ENCODE measurements at places on chromosomes 12 and 14.
A peak's percentile ranks its signal among the peaks of the same experiment; 100 is the strongest.

GRCh38 chr12:25495331-25496097 lies 57.6 kb downstream of the LMNTD1 start:
- no peaks in the 10 kb centered on the region for H3K36me3 ChIP-seq
- no peaks in the 10 kb centered on the region for H3K27me3 ChIP-seq
- no peaks in the 10 kb centered on the region for H3K4me1 ChIP-seq
- no peak for DNase-seq
- H3K27ac ChIP-seq = no peak overlapping the region

DNA sequence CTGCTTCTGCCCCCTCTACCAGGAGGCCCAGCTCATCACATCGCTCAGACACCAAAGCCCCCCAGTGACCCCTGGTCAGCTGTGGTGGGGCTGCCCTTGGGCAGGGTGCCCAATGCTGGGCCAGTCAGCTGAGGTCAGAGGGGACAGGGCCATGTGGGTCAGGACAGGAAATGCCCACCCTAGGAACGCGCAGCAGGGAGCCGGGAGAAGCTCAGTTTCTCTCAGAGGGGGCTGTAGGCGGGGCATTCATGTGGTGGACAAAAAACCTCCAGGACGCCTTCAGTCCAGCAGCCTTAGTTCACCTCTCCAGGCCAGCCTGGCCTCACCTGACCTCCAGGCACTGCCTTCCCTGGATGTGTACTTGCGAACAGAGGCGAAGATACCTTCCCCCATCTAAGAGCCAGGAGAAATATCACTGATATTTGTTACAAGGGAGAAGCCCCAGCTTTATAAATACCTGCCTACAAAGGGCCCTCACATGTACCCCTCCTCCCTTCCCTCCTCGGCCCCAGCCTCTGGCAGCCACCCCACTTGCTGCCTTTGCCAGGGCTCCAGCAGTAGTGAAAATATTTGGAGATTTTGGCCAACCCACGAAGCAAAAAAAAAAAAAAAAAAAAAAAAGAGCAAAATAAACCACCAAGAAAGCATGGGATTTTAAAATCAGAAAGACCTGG lies 41.9 kb upstream of the PLEKHG6 start:
- peak overlapping the region; percentile 47 for H3K27ac ChIP-seq
- peaks cover 13% of the 10 kb centered on the region for H3K4me1 ChIP-seq
- H3K27me3 ChIP-seq = no peaks in the 10 kb centered on the region

DNA sequence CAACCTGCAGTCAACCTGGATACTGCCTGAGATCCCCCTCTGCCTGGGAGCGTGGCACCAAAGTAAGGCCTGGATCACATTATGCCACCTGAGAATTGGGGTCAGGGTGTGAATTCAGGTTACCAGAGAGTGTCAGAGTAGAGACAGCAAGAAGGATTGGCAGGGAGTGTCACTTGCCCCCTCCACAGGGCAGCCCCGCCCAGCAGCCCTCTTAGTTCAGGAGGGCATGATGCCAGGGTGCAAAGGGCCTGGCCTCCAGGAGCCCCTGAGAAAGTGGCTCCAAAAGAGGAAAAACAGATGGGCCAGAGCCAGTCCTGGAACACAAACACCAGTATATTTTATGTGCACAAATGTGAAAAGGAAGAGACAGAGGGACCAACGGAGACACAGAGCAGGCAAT lies 18.6 kb downstream of the TMEM229B start:
- H3K4me1 ChIP-seq = no peaks in the 10 kb centered on the region
- DNase-seq = no peak
- H3K27me3 ChIP-seq = no peaks in the 10 kb centered on the region

- DNase-seq = no peak
- no peak overlapping the region for H3K4me3 ChIP-seq
- no peaks in the 10 kb centered on the region for H3K36me3 ChIP-seq
- no peaks in the 10 kb centered on the region for H3K27me3 ChIP-seq
Observed at GRCh38 chr12:41459906-41460214, 271.7 kb downstream of the PDZRN4 start.

DNA sequence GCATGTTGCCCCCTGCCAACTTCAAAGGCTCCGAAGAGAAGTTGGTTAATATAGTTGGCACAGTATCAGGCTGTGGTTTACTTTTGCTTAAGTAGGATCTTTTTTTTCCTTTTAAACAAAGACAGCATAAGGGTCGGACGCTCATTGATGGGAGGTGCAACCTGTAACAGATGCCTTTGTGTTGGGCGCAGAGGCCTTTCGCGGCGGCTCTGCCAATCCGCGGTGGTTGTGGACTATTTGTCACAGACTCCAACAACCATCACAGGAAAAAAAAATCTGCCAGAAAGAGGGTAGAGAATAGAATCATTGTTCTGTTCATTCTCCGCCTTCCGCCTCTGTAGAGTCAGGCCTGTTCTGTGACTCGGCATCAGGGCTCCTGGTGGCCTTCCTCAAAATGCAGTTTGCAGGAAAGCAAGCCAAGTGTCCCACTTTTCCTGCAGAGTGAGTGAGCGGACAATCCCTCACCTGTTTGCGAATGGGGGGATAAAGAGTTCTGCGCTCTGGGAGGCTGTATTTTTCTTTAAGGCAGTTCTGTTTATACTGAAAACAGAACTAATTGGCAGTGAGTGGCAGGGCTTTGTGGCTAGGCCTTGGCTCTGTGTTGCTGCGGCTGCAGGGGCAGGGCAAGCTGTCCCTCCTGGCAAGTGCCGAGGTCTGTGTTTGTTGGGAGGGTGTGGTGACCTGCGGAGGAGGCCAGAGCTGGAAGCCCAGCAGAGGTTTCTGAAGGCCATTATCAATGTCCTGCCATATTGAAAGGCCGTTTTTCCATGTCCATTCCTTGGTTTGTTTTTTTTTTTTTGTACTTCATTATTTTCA lies 83.0 kb upstream of the PIWIL1 start:
- H3K27me3 ChIP-seq = no peaks in the 10 kb centered on the region
- H3K27ac ChIP-seq = no peak overlapping the region
- DNase-seq = no peak
- H3K36me3 ChIP-seq = no peaks in the 10 kb centered on the region

- no peak for DNase-seq
- H3K4me3 ChIP-seq = no peak overlapping the region
- H3K27ac ChIP-seq = no peak overlapping the region
Observed at GRCh38 chr14:100594625-100594951, 7.4 kb upstream of the BEGAIN start.

DNA sequence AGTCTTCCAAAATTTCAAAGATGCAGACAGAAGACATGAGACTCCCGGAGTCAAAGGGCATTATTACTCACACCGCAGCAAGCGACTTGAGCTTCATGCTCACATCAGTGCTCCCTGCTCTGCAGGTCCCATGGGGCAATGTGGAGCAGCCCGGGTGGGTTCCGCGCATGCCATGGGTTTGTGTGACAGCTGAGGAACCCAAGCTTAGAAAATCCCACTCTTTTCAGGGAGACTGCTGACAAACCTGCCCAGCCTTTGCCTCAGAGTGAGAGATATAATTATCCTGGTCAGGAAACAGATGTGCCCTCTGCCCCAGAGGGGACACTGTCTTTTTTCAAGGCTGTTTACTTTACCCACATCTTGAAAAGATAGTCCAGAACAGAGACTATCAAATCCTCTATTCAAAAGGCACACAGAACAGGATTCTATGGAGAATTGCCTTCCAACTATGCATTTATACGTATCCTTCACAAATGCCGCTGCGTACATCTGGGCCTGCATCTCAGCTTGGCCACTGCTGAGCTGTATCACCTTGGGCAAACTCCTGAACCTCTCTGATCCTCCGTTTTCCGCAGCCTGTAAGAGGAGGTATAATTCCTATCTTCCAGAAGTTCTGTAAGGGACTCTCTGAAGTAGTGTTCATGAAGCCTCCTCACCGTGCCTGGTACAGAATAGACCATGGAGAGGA lies 16.0 kb downstream of the C14orf132 start:
- H3K4me3 ChIP-seq = no peak overlapping the region
- no peaks in the 10 kb centered on the region for H3K27me3 ChIP-seq
- H3K27ac ChIP-seq = no peak overlapping the region
- peaks cover 14% of the 10 kb centered on the region for H3K4me1 ChIP-seq
- no peak for DNase-seq

GRCh38 chr14:75341620-75342019 lies 63.0 kb downstream of the FOS start:
- H3K27me3 ChIP-seq = no peaks in the 10 kb centered on the region
- H3K4me1 ChIP-seq = no peaks in the 10 kb centered on the region
- no peaks in the 10 kb centered on the region for H3K36me3 ChIP-seq
- H3K4me3 ChIP-seq = no peak overlapping the region
- no peak for DNase-seq

DNA sequence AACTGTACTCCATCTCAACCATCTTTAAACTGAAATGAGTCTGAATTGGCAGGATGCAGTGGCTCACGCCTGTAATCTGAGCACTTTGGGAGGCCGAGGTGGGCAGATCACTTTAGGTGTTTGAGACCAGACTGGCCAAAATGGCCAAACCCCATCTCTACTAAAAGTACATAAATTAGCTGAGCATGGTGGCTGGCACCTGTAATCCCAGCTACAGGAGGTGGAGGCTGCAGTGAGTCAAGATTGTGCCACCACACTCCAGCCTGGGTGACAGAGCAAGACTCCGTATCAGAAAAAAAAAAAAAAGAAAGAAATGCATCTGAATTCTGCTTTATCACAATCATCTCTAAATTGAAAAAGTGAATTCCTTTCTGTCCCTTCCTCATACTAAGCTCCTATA lies 110.3 kb downstream of the NELL2 start:
- no peaks in the 10 kb centered on the region for H3K4me1 ChIP-seq
- no peak for DNase-seq
- no peak overlapping the region for H3K27ac ChIP-seq
- no peaks in the 10 kb centered on the region for H3K27me3 ChIP-seq
- no peak overlapping the region for H3K4me3 ChIP-seq

DNA sequence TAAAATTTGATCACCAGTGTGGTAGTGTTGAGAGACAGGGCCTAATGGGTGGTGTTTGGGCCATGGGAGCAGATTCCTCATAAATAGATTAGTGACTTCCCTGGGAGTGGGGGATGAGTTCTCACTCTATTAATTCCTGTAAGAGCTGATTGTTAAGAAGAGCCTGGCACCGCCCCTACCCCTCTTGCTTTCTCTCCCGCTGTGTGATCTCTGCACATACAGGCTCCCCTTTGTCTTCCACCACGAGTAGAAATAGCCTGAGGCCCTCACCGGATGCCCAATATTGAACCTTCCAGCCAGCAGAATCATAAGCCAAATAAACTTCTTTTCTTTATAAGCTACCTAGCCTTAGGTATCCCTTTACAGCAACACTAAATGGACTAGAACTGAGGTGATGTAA lies 31.9 kb upstream of the CAND1 start:
- no peaks in the 10 kb centered on the region for H3K36me3 ChIP-seq
- DNase-seq = no peak
- peaks cover 7% of the 10 kb centered on the region for H3K4me1 ChIP-seq
- H3K4me3 ChIP-seq = no peak overlapping the region
- H3K27me3 ChIP-seq = no peaks in the 10 kb centered on the region
- H3K27ac ChIP-seq = no peak overlapping the region

DNA sequence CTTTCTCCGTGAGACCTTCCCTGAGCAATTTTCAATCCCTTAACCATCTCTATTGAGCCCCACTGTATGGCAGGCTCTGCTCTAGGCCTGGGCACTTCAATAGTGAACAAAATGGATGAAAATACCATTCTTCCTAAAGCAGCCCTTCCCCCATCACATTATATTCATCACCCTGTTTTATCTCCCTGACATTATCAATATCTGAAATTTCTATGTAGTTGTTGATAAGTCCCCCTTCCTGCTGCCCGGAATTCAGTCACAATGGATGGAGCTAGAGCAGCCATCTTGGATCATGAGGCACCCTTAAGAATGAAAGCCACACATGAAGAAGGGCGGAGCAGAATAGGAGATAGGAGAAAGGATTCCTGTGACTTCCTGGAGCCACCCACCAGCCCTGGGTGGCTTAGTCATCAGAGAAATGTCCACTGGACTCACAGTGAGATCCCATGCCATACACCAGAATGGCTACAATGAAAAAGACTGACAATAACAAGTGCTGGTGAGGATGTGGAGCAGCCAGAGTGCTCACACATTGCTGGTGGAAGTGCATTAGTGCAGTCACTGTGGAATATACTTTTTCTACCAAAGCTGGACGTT lies 33.9 kb downstream of the SCARB1 start:
- no peaks in the 10 kb centered on the region for H3K4me1 ChIP-seq
- no peaks in the 10 kb centered on the region for H3K36me3 ChIP-seq
- no peak for DNase-seq
- H3K27ac ChIP-seq = no peak overlapping the region

All from thoracic aorta (tissue), 2 donors.